Thymus (tissue), 14 donors: ENCODE measurements at places on chromosomes 12 and 14. TPM values are rescaled to one million over a fixed set of nuclear protein-coding genes. Genes with fewer than 3 reads are reported as not detected.

GRCh38 chr14:92360651-92361370 lies 37.8 kb downstream of the SLC24A4 start:
- DNase-seq: no peak
- no peak overlapping the region for H3K4me3 ChIP-seq
- no peaks in the 10 kb centered on the region for H3K4me1 ChIP-seq
- no peaks in the 10 kb centered on the region for H3K36me3 ChIP-seq

The KLRB1 gene
- 22.6 TPM for total RNA-seq

- H3K4me3 ChIP-seq: no peak overlapping the region
- no peak overlapping the region for H3K27ac ChIP-seq
- H3K27me3 ChIP-seq: no peaks in the 10 kb centered on the region
- no peaks in the 10 kb centered on the region for H3K4me1 ChIP-seq
These were observed 54.9 kb downstream of the HECTD4 start for GRCh38 chr12:112327209-112327938.

The GSC gene
- total RNA-seq: 0.52 TPM
